ENCODE measurements at places on chromosomes 6 and 20.

- no peaks in the 10 kb centered on the region for H3K4me1 ChIP-seq
- H3K4me3 ChIP-seq = no peak overlapping the region
- H3K27ac ChIP-seq = no peak overlapping the region
- no peaks in the 10 kb centered on the region for H3K27me3 ChIP-seq
- DNase-seq = no peak
These were observed 335.1 kb downstream of the BTBD3 start for GRCh38 chr20:12252793-12253192.

DNA sequence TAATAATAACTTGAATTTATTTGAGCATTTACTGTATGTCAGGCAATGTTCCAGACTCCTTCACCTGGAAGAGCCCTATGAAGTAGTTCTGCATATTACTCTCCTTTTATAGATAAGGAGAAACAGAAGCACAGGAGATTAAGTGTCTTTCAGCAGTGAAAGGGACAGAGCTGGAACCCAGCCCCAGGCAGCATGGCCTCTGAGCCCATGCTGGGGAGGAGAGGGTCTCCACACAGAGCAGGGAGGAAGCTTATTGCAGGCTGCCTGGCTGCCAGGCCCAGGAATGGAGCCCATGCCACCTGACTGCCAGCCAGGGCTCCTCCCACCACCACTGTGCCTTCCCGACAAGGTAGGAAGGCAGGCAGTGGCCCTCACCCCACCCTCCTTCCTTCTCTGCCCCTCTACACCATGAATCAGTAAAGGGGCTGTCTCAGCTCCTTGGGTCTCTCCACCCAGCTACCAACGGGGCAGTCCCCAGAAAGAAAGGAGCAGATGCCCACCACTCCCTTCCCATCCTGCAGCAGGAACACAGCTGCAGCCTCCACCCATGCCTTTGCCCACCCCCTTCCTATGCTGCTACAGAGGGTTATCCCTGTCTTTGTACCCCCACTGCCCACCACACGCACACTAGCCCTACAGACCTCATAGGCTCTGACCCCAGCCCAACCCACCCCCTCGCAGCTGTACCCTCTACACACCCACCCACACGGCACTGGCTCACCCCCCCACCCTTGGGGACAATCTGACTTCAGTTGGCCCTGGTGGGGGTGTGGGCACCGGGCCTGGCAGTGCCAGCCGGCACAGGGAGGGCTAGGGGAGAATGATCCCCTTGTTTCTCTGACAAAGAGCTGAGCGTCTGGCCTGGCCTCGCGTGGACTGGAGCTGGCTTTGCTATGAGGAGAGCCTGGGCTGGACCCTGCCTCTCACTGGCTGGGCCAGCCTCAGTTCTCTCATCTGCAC, 41.8 kb downstream of the TFEB start:
- H3K27me3 ChIP-seq = no peaks in the 10 kb centered on the region
- H3K4me1 ChIP-seq = no peaks in the 10 kb centered on the region
- peaks cover 3% of the 10 kb centered on the region for H3K36me3 ChIP-seq
- no peak overlapping the region for H3K27ac ChIP-seq
- DNase-seq = no peak

- peak overlapping the region; percentile 74 for H3K4me3 ChIP-seq
- peaks cover 1% of the 10 kb centered on the region for H3K27me3 ChIP-seq
- peak overlapping the region; percentile 79 for H3K27ac ChIP-seq
- H3K4me1 ChIP-seq = peaks cover 25% of the 10 kb centered on the region
- H3K36me3 ChIP-seq = no peaks in the 10 kb centered on the region
- DNase-seq = no peak
These were observed 120.4 kb downstream of the BCAS1 start for GRCh38 chr20:53950031-53950430.

- H3K36me3 ChIP-seq = no peaks in the 10 kb centered on the region
- DNase-seq = no peak
- H3K27ac ChIP-seq = no peak overlapping the region
- no peak overlapping the region for H3K4me3 ChIP-seq
- H3K27me3 ChIP-seq = no peaks in the 10 kb centered on the region
- H3K4me1 ChIP-seq = no peaks in the 10 kb centered on the region
These were observed 314.3 kb upstream of the NT5E start for GRCh38 chr6:85135376-85136094.

DNA sequence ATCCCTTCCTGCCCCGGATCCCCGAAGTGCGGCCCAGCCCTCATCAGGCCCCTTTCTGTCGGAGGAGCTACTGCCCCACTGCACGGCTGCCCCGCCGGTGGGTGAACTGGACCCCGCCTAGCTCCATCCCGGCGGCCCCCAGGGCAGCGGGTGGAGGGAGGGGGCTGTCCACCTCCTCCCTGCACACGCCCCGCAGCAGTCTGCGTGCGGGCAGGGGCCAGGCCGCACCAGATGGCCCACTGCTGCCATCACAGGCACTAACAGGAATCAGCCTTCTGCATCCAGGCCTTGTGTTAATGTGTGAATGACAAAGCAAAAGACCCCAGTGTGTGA, 54.9 kb upstream of the UNC93A start:
- no peak overlapping the region for H3K27ac ChIP-seq
- peaks cover 2% of the 10 kb centered on the region for H3K27me3 ChIP-seq
- H3K4me3 ChIP-seq = no peak overlapping the region
- no peaks in the 10 kb centered on the region for H3K4me1 ChIP-seq
- no peak for DNase-seq

DNA sequence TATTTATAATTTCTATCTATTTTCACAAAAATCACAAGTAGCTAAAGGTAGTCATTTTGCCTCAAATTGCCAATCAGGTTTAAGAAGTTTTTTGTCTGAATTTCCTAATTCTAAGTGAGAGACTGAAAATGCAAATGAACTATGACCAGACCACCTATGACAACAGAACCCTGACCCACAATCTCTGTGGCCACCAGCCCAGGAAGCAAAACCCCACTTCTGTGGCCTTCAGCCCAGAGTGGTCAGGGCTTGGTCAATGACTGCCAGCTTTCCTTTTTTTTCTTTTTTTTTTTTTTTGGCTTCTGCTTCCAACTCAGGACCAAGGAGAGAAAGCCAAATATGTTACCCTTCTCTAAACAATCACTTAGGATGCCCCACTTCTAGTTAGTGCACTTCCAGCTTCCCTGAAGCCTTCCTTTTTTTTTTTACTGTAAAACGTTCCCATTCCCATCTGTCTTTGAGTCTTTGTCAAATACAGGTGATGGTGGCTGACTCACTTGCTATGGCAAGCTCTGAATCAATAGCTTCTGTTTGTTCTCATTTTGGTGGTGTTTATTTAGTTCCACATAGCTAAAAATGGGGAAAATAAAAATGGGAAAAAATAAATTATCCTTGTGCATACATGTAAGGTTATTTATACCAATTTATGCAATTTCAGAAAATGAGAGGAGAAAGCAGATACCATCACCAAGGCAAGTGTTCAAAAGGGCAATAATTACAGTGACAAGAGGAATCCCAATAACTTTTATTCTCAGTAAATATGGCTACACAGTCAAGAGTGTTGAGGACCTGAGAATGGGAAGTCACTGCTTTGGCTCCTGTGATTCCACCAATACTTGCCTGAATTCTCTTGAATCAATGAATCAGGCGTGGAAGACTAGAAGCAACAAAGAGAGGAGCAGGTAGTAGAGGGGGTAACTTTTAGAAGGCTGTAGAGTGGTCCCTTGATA, 170.3 kb upstream of the PDE7B start:
- no peaks in the 10 kb centered on the region for H3K4me1 ChIP-seq
- no peak overlapping the region for H3K4me3 ChIP-seq
- H3K27ac ChIP-seq = no peak overlapping the region
- no peaks in the 10 kb centered on the region for H3K27me3 ChIP-seq
- DNase-seq = no peak
- H3K36me3 ChIP-seq = no peaks in the 10 kb centered on the region

- no peaks in the 10 kb centered on the region for H3K36me3 ChIP-seq
- no peak overlapping the region for H3K4me3 ChIP-seq
- no peak overlapping the region for H3K27ac ChIP-seq
- no peaks in the 10 kb centered on the region for H3K27me3 ChIP-seq
- no peaks in the 10 kb centered on the region for H3K4me1 ChIP-seq
These were observed 46.9 kb upstream of the DTNBP1 start for GRCh38 chr6:15709651-15710269.

GRCh38 chr20:8571611-8572010, 439.5 kb downstream of the PLCB1 start:
- DNase-seq = no peak
- no peak overlapping the region for H3K4me3 ChIP-seq

DNA sequence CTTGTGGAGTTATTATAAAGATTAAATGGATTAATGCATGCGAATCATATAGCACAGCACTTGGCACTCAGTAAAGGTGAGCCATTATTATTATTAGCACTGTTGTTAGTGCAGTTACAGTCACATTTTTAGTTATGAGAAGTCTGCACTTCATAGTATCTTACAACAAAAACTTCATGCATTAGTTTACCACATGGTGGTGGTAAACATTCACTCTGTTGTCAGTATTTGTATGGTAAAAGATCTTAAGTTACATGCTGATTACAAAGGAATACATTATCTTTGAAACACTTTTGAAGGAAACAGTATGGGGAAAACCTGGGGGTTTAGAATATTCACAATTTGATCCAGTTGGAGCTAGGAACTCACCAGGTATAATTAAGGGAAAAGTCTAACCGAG, 20.8 kb downstream of the TMEM14A start:
- DNase-seq = no peak
- H3K36me3 ChIP-seq = peaks cover under 1% of the 10 kb centered on the region
- H3K4me1 ChIP-seq = no peaks in the 10 kb centered on the region
- H3K27ac ChIP-seq = no peak overlapping the region

GRCh38 chr6:17091122-17091521, 10.7 kb upstream of the STMND1 start:
- no peaks in the 10 kb centered on the region for H3K4me1 ChIP-seq
- no peak overlapping the region for H3K4me3 ChIP-seq
- DNase-seq = no peak
- H3K27ac ChIP-seq = no peak overlapping the region

- H3K36me3 ChIP-seq = no peaks in the 10 kb centered on the region
- no peak overlapping the region for H3K4me3 ChIP-seq
- H3K4me1 ChIP-seq = no peaks in the 10 kb centered on the region
- no peaks in the 10 kb centered on the region for H3K27me3 ChIP-seq
- no peak for DNase-seq
- H3K27ac ChIP-seq = no peak overlapping the region
These were observed 110.2 kb downstream of the NKAIN2 start for GRCh38 chr6:123913863-123914262.

GRCh38 chr20:15622368-15622767, 950.9 kb downstream of the KIF16B start:
- no peaks in the 10 kb centered on the region for H3K36me3 ChIP-seq
- no peaks in the 10 kb centered on the region for H3K27me3 ChIP-seq
- no peak for DNase-seq
- H3K4me3 ChIP-seq = no peak overlapping the region

DNA sequence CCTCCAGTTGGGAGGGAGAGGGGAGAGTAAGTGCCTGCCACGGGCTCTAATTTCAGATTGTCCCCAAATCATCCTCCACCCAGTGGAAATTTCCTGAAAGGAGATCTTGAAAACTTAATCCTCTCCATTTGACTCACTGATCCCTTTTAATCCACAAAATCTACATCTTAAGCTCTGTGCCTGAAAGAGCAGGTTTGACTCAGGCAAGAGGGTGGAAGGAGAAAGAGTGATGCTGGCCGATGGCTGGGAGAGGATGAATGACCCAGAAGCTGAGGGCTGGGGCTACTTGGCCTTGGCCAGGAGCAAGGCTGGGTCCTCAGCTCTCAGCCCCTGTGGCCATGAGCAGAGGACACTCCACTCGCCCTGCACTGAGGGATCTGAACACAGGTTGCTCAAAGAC, 8.1 kb downstream of the BPIFA2 start:
- H3K36me3 ChIP-seq = no peaks in the 10 kb centered on the region
- peaks cover 3% of the 10 kb centered on the region for H3K27me3 ChIP-seq
- no peak overlapping the region for H3K4me3 ChIP-seq
- DNase-seq = no peak
- H3K4me1 ChIP-seq = no peaks in the 10 kb centered on the region

- no peaks in the 10 kb centered on the region for H3K36me3 ChIP-seq
- H3K27ac ChIP-seq = no peak overlapping the region
- no peak for DNase-seq
- H3K27me3 ChIP-seq = no peaks in the 10 kb centered on the region
These were observed 362.1 kb downstream of the SAMD5 start for GRCh38 chr6:147870506-147871110.

GRCh38 chr6:148751793-148752170, 5.0 kb downstream of the UST start:
- H3K36me3 ChIP-seq = no peaks in the 10 kb centered on the region
- DNase-seq = no peak
- no peak overlapping the region for H3K27ac ChIP-seq
- peaks cover 9% of the 10 kb centered on the region for H3K27me3 ChIP-seq
- peaks cover 19% of the 10 kb centered on the region for H3K4me1 ChIP-seq

DNA sequence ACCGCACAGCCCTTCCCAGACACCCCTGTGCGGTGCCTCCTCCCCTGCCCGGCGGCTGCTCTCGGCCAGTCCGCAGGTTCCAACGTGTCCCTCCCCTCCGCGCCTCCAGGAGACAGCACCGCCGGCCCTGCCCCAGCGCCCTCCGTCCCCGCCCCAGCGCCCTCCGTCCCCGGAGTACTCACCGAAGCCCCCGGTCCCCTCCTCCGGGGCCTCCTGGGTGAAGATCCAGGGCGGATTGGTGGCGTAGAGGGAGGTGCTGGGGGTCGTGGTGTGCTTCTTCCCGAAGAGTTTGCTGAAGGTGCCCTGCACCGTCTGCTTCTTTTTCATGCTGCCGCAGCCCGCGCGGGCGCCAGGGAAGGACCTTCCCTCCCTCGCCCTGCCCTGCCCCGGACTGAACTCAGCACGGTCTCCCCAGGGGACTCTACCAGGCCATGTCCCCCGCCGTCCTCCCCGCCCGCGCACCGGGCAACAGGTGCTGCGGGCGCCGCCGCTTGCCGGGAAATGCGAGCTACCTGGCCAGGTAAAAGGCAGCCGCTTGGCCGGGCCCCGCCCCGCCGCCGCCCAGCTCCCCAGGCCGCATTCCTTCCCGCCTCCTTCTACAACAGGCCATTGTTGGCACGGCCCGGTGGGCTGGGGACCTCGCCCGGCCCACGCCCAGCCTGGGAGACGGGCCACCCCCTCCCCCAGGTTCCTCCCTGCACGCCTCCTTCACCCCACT, at the start of gene C6orf132:
Gene C6orf132, minus strand, starts transcription at position 503 of the 718 bp plus-strand sequence. Its CDS starts 176 bp downstream, at position 327.
- H3K27ac ChIP-seq = no peak within 1 kb of the TSS
- H3K4me1 ChIP-seq = peaks cover 10% of the 10 kb centered on the region
- peaks cover 8% of the 10 kb centered on the region for H3K27me3 ChIP-seq

- no peaks in the 10 kb centered on the region for H3K36me3 ChIP-seq
- DNase-seq = no peak
- peaks cover 5% of the 10 kb centered on the region for H3K27me3 ChIP-seq
- no peak overlapping the region for H3K4me3 ChIP-seq
- H3K27ac ChIP-seq = no peak overlapping the region
These were observed 21.4 kb downstream of the GSTA2 start for GRCh38 chr6:52741872-52742271.

GRCh38 chr6:99559057-99559456, 9.4 kb downstream of the CCNC start:
- H3K36me3 ChIP-seq = peaks cover 37% of the 10 kb centered on the region
- H3K4me3 ChIP-seq = no peak overlapping the region
- no peak for DNase-seq
- no peaks in the 10 kb centered on the region for H3K27me3 ChIP-seq
- no peaks in the 10 kb centered on the region for H3K4me1 ChIP-seq
